ENCODE measurements at places on chromosomes 1 and 21.

DNA sequence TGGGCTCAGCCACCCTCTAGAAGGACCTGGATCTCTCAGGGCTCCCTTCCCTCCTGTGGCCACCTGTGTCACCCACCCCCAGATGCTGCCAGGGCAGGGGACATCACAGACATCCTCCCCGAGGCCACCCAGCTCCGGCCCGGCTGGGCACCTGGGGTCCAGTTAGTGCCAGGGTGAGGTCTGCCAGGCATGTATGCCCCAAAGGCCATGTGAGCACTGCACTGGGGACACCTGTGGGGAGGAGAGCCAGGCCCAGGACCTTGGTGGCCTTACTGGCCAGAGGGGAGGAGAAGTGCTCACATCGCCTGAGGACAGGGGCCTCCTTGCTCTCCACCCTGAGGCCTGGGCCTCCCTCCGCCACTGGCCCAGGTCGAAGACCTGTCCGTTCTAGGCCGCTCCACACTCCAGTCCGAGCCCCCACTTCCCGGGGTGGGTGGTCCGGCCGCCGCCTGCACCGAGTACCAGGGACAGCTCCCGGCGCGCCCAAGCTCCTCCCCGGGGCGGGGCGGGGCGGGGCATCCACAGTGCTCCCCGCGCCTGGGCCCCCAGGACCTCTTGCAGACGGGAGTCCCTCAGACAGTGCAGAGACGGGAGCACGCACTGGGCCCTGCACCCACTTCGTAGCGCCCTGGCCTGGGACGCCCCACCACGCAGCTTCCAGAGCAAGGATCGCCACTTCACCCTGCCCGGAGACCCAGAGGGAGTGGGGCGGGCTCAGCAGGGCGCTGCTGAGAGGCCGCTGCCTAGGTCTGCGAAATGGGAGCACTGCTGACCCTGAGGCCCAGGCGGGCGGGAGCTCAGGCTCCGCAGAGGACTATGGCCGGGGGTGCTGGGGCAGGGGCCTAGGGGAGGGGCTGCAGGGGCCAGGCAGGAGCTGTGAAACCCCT, 34.3 kb upstream of the CCDC27 start:
- DNase-seq: no peak

GRCh38 chr1:162169031-162169790, 99.7 kb downstream of the NOS1AP start:
- DNase-seq: no peak

- no peak for DNase-seq
Measured at GRCh38 chr1:119674111-119674526, 26.1 kb upstream of the ZNF697 start.

GRCh38 chr1:183251959-183252450, 65.9 kb downstream of the LAMC2 start:
- no peak for DNase-seq

DNA sequence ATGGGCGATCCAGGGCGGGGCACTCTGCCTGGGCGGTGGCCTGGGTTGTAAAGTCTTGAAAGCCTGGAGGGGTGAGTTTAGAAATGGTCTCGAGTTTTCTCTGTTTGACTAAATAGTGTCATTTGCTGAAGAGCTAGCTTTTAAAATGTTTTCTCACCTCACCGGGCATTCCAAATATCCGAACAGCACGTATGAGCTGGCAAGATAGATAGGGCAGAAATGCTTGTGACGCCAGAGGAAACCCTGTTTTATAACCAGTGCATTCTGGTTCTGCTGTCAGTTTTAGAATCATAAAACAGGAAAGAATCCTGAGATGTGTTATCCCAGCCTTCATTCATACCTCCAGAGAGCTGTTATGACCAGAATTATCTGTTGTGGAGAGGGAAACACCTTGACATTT, 725 bp downstream of the RTCA start:
- DNase-seq: no peak

DNA sequence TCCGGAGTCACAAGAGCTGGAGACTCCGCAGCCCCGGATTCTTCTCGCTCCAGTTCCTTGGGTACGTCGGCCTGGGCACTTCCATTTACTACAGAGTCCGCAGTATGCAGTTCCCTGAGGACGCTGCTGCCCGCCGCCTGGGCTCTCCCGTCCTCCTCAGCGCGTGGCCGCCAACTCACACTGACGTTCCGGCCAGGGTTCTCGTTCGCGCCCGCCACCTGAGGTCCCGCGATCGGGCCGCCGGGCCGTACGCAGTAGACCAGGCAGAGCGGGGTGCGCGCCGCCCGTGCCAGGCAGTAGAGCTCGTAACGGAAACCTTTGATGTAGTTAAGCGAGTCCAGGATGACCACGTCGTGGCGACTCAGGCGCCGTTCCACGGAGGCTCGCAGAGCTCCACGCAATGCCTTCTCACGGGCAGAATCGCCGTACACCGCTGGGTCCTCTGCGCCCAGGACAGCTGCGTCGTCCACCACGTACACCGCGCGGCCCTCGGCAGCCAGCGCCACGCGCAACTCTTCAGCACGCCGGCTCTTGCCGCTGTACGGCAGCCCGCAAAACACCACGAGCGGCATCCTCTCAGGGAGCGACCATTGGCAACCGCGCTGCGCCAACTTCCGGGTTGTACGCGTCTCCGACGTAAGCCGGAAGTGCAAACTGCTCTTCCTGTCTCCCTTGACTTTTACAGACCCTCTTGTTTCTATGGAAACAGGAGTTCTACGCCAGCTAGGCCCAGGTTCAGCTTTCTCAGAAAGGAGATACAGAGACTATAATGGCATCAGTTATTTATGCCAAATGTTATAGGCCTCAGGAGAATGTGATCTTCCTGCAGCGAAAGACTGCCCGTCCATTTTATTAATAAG, at the start of gene KTI12:
TSS of gene KTI12 (minus strand) at position 621 of the 860 bp plus-strand sequence. CDS start at position 572, 49 bp downstream.
- DNase-seq: peak; percentile 74

GRCh38 chr1:31904339-31905092, 33.7 kb downstream of the PTP4A2 start:
- DNase-seq: no peak

DNA sequence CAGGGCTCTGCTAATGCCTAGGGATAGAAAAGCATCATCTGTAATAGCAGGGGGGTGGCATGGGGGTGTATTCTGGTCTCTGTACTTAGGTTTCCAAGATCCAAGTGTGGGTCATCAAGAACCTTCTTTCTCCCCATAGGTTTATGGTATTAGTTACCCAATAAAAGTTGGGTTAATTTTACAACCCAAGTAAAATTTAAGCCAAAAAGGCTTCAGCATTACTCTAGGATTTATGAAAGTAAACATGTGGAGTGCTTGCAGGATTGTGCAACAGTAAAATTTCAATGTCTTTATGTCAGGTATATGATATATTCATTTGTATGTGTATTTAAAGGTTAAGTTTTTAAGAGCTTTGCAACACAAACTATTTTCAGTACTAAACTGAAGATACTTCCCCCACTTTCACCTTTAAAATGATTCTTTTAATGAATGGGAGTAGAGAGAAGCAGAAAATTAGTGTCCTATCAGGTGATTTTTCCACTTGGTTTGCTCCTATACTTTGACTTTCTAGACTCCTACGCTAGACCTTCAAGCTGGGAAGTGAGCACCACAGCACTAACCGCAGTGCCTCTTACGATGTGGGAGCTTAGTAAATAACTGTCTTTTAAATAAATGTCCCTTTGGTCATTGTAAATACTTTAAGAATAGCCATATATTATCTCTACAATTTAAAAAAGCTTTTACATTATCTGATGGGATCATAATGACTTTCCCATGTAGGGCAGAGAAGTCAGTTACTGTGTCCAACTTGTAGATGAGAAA, 67.8 kb upstream of the UBE2U start:
- DNase-seq: no peak

GRCh38 chr1:210129759-210130158, 102.8 kb upstream of the SERTAD4 start:
- DNase-seq: no peak

DNA sequence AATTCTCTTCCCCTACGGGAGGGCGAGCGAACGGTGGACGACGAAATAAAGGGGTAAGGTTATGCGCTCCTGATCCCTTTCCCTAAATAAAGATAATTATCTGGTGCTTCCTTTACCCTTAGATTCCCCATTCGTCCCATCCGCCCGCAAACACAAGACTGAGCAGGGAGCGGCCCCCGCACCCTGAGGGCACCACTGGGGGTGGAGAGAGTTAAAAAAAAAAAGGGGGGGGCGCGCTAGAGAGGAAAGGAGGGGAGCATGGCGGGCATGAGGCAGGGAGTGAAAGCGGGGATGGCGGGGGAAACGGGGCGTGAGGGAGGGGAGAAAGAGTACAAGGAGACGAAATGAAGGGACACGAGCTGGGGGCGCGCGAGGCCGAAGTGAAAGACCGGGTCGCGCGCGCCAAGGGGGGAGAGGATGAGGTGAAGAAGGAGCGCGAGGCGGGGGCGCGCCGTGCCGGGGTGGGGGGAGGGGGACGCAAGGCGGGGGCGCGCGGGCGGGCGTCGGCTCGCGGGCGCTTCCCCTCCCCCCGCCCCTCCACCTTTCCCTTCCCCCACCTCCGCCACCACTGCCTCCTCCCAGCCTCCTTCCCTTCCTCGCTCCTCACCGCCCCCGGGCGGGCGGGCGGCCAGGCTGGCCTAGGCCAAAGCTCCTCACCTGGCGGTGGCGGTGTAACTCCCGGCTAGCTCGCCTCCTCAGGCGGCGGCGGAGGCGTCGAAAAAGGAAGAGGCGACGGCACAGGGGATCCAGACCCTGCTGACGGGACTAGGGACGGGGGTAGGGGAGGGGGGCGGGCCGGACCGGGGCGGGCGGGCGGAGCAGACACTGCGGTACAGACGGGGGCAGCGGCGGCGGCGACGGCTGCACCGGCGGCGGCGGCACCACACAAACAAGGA, 448 bp downstream of the GATAD2B start:
- DNase-seq: peak; percentile 74

DNA sequence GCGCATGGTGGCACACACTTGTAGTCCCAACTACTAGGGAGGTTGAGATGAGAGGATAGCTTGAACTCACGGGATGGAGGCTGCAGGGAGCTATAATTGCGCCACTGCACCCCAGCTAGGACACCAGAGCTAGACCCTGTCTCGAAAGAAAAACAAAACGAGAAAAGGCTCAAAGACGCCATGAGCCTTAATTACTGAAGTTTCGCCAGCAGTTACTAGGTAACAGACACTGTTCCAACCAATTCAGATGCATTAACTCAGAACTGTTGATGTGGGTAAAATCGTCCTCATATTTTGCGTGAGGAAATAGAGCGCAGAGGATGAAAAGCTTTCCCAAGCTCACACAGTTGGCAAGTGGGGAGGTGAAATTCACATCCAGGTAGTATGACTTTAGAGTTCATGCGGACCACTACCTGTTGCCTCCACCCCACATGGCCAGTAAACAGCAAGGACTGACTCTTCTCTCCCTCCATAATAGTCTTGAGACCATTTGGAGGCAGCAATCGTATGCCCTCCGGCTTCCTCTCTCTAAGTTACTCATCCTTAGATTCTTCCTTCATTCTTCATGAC, 40.1 kb downstream of the INAVA start:
- DNase-seq: no peak

GRCh38 chr1:69502991-69503390, 64.7 kb upstream of the LRRC7 start:
- DNase-seq: no peak

DNA sequence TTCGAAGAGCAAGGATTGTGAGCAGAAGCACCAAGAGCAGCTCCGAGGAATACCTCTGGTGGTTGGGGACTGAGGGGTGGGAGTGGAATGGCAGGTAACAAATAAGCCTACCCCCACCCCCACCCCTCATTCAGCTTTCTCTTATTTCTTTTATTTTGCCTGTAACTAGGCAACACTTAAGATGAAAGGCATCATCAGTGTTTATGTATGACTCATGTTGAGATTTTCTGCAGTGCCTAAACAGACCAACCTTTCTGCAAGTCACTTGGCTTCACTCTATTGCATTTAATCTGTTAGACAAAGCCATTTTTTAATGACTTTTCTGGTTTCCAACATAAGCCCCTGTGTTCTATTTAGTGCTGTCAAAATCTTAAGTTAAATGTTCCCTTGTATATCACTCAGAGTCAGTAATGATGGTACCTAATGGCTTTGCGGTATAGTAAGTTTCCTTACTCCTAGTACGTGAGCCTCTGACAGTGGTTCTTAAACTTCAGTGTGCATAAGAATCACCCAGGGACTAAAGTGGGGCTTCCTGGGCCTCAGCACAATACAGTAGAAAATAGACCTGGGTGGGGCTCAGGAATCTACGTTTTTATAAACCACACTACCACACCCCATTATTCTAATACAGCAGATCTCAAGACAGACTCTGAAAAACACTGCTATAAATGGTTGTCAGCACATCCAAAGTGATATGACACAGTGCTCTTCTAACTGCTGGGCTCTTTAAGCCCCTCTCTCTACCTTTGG, 19.9 kb downstream of the CASQ2 start:
- no peak for DNase-seq

- no peak for DNase-seq
Measured at GRCh38 chr1:197415221-197415620, 147.2 kb downstream of the CRB1 start.

- DNase-seq: no peak
Measured at GRCh38 chr1:234600418-234601281, 9.3 kb downstream of the IRF2BP2 start.

GRCh38 chr1:214281720-214282629, 1.0 kb downstream of the SMYD2 start:
- DNase-seq: no peak

- no peak for DNase-seq
Measured at GRCh38 chr1:111856411-111857185, 100.9 kb downstream of the DDX20 start.

- DNase-seq: no peak
Measured at GRCh38 chr1:30166174-30166573, 557.2 kb downstream of the MATN1 start.

DNA sequence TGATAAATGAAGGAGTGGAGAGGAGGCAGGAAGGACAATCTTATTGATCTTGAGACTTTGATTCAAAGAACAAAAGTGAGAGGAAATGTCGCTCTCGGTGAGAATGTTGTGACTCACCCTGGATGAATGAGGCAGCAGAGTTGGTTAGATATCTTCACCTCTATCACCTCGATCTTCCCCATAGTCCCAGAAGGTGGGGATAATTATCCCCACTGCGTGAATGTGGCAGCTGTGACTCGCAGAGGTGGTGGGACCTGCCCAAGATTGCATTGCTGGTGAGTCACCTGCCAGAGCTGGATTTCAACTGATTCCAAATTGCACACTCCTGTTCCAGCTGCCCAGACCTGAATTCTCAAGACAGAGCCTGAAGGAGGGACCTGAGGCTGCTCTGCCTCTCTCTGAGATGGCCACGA, 105.0 kb downstream of the MATN1 start:
- no peak for DNase-seq

- DNase-seq: no peak
Measured at GRCh38 chr1:84972377-84972987, 24.4 kb downstream of the MCOLN2 start.
